ENCODE measurements at places on chromosomes 16 and 17. TPM values are rescaled to one million over a fixed set of nuclear protein-coding genes. Genes with fewer than 3 reads are reported as not detected.

GRCh38 chr16:27289669-27290068 lies 21.1 kb upstream of the NSMCE1 start:
- H3K36me3 ChIP-seq = no peaks in the 10 kb centered on the region
- H3K27ac ChIP-seq = no peak overlapping the region
- no peaks in the 10 kb centered on the region for H3K27me3 ChIP-seq
- DNase-seq = no peak

DNA sequence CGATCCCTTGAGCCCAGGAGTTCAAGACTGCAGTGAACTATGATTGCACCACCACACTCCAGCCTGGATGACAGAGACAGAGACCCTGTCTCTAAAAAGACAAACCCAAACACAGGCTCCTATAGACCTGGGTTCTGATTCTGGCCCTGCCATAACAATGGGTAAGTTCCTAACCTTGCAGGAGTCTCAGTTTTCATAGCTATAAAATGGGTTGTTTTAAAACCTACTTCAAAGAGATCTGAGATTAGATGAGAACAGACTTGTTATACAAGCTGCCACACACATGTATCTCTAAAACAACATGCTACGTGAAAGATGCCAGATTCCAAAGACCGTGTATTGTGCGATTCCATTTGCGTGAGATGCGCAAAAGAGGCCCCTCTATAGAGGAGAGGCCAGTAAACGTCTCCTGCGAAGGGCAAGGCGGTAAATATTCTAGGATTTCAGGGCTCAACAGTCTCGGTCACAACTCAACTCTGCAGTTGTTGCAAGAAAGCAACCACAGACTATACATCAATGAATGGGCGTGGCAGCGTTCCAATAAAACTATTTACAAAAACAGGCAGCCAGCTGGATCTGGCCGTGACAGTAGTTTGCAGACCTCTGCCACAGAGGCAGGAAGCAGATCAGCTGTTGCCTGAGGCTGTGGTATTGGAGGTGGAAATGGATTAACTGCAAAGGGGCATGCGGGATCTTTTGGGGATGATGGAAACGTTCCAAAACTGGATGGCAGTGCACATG lies 5.9 kb downstream of the CORO7 start:
- H3K4me1 ChIP-seq = peaks cover 12% of the 10 kb centered on the region
- no peak overlapping the region for H3K4me3 ChIP-seq
- no peaks in the 10 kb centered on the region for H3K27me3 ChIP-seq
- DNase-seq = peak; percentile 69

Gene TEKT5
- total RNA-seq = 0.57 TPM

Gene CEP20
- total RNA-seq = 28.9 TPM

DNA sequence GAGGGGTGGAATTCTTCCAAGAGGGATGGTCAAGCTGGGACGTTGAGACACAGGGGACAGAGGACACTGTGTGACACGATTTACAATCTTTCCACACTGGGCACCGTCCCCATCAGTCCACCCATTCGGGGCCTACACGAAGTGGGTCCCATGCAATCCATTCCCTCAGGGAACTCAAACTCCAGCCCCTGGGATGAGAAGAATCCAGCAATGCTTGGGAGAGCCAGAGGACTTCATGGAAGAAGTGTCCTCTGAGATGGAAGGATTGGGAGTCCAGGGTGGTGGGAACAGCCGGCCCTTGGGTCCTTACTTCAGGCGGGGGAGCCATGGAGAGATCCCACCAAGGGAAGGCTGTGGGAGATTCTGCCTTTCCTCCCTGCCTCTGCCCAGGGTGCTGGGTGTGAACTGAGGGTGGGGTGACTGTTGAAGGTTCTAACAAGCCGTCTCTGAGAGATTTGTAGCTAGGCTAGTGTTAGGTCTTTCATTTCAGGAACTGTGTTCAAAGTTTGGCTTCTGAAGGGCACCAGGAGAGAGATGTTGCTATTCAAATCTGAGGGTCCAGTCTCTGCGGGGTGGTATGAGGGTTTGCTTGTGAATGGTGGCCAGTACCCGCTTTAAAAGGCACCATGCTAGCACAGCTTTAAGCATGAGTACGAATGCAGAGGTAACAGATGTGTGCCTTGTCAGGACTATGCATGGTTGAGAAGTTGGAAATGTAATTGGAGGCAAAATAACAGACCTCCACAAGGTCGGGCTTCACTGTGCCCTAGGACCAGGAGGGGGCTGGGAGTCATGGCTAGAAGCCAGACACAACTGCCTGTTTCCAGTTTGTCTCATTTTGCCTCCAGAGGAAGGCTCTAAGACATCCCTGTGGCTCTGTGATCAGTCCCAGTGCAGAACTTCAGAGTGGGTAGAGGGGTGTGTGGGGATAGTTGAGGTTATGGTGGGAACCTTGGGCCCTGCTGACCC lies 1.9 kb downstream of the ATP1B2 start:
- H3K36me3 ChIP-seq = no peaks in the 10 kb centered on the region
- no peak overlapping the region for H3K27ac ChIP-seq
- no peaks in the 10 kb centered on the region for H3K27me3 ChIP-seq
- peak overlapping the region; percentile 71 for H3K4me3 ChIP-seq

DNA sequence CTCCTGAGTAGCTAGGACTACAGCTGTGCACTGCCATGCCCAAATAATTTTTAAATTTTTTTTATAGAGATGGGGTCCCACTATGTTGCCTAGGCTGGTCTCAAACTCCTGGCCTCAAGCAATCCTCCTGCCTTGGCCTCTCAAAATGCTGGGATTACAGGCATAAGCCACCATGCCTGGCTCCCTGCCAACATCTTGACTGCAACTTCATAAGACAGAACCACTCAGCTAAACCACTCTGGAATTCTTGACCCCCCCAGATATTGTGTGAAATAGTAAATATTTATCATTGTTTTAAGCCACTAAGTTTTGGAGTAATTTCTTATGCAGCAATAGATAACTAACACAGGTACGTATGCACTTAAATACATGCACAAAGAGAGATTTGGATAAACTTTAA lies 26.0 kb downstream of the DYNLL2 start:
- H3K27ac ChIP-seq = no peak overlapping the region
- no peaks in the 10 kb centered on the region for H3K36me3 ChIP-seq
- H3K27me3 ChIP-seq = no peaks in the 10 kb centered on the region
- peaks cover 2% of the 10 kb centered on the region for H3K4me1 ChIP-seq
- no peak overlapping the region for H3K4me3 ChIP-seq

GRCh38 chr17:9020824-9021157 lies 519 bp upstream of the NTN1 start:
- no peak overlapping the region for H3K27ac ChIP-seq
- DNase-seq = peak; percentile 6
- peaks cover 36% of the 10 kb centered on the region for H3K27me3 ChIP-seq
- no peak overlapping the region for H3K4me3 ChIP-seq

Gene CD300E
- 2.5 TPM for total RNA-seq
